Stimulated activated CD4-positive, alpha-beta T cell treated with anti-CD3 and anti-CD28 coated beads, Interleukin-1b, Interleukin-23, amount 100 ng/mL, for 1 hour (primary cell): ENCODE measurements at places on chromosomes 6 and 20.

GRCh38 chr6:110039364-110039980, 61.4 kb downstream of the GPR6 start:
- DNase-seq: peak; percentile 67

GRCh38 chr20:44601801-44602204, 19.4 kb downstream of the PKIG start:
- DNase-seq: no peak

DNA sequence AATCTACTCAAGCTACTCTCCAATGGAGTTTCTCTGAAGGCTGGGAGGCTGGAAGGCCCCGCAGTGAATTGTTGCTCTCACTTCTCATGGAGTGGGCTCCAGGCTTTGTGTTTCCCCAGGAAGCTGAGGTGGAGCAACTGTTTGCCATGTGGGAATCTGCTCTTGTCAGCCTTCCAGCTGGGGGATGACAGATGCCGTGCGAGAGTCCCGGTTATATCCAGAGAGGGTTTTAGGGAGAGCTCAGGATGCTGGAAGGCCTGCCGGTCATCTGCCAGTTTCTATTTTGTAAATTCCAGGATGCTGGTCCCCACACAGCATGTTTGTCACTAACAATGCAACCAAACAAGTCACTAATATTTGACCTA, 98.2 kb upstream of the NAA20 start:
- no peak for DNase-seq

GRCh38 chr6:41073968-41074691, 1.4 kb downstream of the NFYA start:
- no peak for DNase-seq

DNA sequence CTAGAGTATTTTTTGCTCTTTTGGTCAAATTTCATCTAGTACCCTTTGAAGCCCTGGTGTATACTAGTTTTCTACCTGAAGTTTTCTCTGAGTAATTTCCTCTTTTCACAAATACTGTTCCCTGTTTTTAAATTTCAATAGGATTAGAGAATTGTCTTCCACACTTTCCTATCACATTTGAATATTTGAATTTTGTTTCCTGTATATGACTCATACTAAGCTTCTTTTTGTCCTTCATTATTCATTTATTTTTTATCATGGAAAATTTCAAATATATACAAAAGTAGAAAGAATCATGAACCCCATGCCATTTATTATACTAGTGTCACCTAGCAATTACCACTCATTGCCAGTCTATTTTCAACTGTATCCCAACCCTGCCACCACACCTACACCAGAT, 52.7 kb downstream of the LHFPL5 start:
- DNase-seq: no peak

DNA sequence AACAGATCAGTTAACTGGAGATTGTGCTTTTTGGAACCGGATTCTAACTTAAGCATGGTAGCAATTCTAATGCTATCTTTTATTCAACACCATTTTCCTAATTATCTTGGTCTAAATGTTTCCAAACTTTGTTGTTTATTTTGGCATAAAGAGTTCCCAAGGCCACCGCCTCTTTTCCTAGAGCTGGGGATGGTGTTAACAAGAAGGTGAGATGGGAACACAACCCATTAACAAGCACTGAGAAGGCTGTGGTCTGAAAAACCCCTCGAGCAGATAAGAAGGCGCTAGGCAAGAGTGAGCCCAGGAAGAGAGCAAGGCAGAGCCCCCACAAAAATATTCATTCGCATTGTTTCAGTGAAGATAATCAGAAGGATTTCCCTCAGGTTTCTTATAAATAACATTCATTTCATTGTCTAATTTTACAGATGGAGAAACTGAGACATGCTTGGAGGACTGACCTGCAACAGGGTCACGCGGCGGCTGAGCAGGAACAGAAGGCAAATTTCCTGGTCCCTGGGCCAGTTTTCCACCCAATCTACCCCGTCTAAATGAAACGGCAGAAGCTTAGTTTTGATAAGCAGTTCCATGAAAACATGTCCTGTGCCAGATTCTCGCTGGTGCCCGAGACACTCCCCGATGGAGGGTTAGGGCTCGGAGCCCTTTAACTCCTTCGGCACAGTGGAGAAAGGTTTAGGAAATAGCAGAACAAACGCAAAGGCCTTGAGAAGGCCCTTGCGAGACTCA, 155.6 kb downstream of the FOXC1 start:
- no peak for DNase-seq

- peak; percentile 33 for DNase-seq
These were observed 9.0 kb downstream of the ATF6B start for GRCh38 chr6:32118782-32119628.

GRCh38 chr20:60132827-60133670, 174.8 kb downstream of the CDH26 start:
- no peak for DNase-seq

DNA sequence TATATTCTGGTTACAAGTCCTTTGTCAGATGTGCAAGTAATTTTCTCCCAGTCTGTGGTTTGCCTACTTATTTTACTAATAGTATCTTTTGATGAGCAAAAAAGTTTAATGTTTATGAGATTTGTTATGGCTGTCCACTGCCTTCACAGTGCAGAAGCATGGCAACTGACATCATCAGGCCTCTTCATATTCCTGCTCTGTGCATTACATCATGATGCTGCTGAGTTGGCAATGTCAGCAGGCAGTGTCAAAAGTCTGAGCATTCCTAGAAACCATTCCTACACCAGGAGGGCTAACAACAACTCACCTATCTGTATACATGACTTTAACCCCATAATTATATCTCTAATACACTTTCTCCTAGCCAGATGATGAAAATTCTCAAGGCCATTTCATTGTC, 10.8 kb upstream of the OR2B2 start:
- no peak for DNase-seq

GRCh38 chr6:62746968-62747367, 460.9 kb upstream of the KHDRBS2 start:
- no peak for DNase-seq

DNA sequence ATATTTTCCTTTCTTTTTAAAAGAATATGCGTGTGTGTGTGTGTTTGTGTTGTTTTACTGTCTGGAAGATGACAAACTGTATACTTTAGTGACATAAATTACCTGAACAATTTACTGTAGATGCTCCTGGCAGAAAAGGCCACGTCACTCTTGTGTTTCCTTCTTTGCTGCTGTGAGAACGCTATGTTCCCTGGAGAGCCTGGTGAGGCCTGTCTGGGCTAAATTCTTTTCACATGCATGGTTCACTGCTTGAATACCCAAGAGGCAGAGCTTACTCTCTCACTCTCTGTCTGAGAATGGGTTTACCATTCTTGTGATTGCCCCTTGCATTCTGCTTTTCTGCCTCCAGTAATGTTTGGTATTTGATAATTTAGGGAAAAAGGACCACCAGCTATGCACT, 64.3 kb downstream of the EDN1 start:
- no peak for DNase-seq

DNA sequence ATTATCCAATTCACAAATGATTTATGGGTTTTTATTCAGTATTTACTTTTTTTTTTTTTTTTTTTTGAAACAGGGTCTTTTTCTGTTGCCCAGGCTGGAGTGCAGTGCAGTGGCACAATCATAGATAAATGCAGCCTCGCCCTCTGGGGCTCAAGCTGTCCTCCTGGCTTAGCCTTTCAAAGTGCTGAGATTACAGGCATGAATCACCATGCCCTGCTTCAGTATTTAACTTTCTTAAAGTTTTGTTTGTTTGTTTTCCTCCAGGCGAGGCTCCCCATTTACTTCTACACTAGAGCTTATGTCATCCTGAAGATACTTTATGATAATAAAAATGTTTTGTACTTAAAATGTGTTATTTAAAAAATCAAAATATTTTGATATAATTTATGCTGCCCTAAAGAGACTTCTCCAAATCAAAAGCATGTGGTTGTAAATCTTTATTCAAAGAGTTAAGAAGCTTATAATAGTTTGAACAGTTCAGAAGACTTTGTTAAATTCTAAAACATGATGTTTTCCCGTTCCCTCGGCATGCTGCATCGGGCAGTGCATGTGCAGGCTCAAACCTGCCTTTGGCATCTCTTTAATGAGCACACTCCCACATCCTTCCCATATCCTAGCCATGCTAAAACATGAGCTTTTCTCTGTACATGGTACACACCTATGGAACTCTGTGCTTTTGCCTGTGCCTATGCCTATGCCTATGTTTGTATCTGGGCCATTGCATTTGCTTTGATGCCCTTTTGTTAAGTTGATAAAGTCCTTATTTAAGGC, 11.0 kb downstream of the SMPDL3A start:
- no peak for DNase-seq

GRCh38 chr6:38420207-38420606, 219.5 kb downstream of the BTBD9 start:
- no peak for DNase-seq

GRCh38 chr6:29792123-29793035, 35.2 kb upstream of the HLA-G start:
- peak; percentile 61 for DNase-seq

- no peak for DNase-seq
These were observed 11.4 kb downstream of the ANKS1A start for GRCh38 chr6:34900321-34901031.

DNA sequence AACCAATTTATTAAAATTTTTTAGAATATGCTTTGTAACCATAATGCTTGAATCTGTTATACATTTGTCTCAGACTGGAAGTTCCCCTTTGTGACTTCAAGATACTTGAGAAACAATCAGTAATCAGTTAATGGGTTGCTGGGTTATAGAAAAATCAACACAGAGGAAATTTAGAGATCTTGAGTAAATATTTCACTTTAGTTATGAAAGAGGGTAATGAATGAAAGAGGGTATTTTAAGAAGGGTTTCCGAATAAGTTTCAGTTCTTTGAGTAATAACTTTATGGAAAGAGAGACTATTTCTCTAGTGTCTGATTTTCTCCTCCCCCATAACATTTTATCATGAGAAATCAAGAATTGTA, 21.4 kb downstream of the ZFAND3 start:
- no peak for DNase-seq

DNA sequence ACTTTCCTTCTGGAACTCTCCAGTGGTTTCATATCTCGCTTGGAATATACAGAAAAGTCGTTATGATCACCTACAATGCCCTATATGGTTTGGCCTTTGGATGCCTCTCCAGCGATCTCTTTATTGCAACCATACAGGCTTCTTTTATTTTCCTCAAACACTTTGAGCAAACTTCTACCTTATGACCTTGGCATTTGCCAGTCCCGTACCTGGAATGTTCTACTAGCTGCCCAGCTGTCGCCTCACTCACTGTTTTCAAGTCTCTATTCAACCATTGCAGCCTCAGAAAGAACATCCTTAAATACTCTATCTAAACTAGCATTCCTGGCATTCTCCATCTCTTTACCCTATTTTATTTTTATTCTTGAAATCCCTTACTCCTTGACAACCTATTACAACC, 50.4 kb upstream of the NEDD9 start:
- no peak for DNase-seq

GRCh38 chr6:132931936-132932514, 117.7 kb downstream of the RPS12 start:
- no peak for DNase-seq

- DNase-seq: no peak
These were observed 192.0 kb downstream of the GRIK2 start for GRCh38 chr6:101585501-101585900.

DNA sequence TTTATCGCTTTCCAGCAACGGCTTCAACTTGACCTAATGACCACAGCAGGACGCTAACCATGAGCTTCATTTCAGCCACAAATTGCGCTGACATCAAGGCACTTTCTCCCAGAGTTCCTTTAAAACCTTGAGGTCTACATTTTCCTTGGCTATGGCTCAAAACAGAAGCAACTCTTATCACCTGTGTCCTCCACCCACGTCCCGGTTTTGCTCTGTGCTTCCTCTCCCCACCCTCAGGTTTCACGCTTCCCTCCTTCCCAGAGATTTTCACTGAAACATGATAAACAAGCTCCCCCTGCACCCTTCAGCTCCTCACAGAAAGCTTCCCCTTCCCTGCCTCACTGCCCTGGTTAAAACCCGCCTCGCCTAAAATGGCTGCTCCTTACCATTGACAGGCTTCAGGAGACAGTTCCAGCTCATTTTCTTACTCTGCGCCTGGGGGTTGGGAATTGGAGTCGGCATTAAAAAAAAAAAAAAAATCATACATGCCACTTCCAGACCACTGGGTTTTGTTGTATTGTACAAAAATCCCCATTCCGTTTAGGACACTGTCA, 229.5 kb downstream of the UBE3D start:
- DNase-seq: no peak

DNA sequence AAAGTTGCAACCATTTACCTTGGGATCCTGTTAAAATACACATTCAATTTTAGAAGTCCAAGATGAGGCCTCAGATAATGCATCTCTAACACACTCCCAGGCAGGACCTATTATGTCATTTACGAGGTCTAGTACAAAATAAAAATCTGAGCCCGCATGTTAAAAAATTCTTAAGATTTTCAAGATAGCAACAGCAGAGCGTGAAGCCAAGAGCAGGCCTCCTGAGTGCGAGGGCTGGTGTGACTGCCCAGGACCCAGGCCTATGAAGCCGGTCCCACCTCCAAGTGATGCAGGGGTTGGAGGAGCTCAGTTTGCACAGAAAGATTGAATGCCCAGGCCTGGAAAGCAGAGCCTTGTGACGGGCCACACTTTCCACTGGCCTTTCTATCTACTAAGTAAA, 211.1 kb upstream of the KCNQ5 start:
- no peak for DNase-seq

GRCh38 chr6:119637768-119638167, 288.2 kb upstream of the MAN1A1 start:
- no peak for DNase-seq

GRCh38 chr6:150925590-150925928, 60.1 kb downstream of the MTHFD1L start:
- no peak for DNase-seq

- no peak for DNase-seq
These were observed 1.0 kb downstream of the AGER start for GRCh38 chr6:32183030-32183429.

GRCh38 chr6:70379473-70380013, 33.8 kb upstream of the FAM135A start:
- DNase-seq: no peak

DNA sequence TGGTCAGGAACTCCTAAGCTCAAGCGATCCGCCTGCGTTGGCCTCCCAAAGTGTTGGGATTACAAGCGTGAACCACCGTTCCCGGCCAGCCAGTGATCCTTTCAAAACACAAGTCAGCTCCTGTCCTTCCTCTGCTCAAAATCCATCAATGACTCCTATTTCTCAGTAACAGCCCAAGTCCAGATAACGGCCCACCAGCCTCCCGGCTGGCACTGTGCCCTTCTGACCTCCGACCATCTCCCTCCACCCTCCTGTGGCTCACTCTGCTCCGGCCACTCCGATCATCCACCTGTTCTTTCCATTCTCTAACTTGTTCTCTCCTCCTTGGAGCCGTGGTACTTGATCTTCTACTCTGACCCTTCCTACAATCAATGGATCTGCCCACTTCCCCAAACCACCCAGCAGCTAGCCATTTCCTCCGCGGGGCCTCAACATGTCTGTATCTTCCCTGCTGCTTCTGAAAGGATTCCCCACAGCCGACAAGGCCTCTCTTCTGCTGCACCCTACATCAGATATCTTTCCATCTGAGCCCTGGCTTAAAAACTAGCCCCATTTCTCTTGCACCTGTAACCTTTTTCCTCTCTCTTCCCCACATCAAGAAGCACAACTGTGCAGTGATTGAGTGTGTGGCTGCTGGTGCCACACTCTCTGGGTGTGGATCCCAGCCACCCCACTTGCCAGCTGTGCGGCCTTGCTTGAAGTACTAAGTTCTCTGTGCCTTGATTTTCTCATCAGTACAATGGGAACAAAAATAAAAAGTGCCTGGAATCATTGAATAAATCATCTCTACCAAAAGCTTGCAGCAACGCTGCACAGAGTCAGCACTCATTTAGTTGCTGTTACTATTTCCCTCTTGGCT, 6.1 kb upstream of the ZMYND8 start:
- DNase-seq: no peak

GRCh38 chr6:20868397-20869096, 334.3 kb downstream of the CDKAL1 start:
- DNase-seq: no peak
